Activated T-helper 2 cell treated with anti-CD3 and anti-CD28 coated beads, Interferon-gamma antibody, Interleukin-2, Interleukin-4, amounts not matched to agents 10 μg/mL and 5 μg/mL and 100 μg/mL, durations not matched to agents 14 hours and 24 hours and 36 hours (primary cell): ENCODE measurements at places on chromosomes 11 and 22. TPM values are rescaled to one million over a fixed set of nuclear protein-coding genes. Genes with fewer than 3 reads are reported as not detected.

GRCh38 chr22:29319072-29319471 is 3.6 kb upstream of the RASL10A start:
- no peak for DNase-seq

- DNase-seq: peak; percentile 88
Observed at GRCh38 chr11:118338637-118339061, 3.9 kb downstream of the CD3D start.

DNA sequence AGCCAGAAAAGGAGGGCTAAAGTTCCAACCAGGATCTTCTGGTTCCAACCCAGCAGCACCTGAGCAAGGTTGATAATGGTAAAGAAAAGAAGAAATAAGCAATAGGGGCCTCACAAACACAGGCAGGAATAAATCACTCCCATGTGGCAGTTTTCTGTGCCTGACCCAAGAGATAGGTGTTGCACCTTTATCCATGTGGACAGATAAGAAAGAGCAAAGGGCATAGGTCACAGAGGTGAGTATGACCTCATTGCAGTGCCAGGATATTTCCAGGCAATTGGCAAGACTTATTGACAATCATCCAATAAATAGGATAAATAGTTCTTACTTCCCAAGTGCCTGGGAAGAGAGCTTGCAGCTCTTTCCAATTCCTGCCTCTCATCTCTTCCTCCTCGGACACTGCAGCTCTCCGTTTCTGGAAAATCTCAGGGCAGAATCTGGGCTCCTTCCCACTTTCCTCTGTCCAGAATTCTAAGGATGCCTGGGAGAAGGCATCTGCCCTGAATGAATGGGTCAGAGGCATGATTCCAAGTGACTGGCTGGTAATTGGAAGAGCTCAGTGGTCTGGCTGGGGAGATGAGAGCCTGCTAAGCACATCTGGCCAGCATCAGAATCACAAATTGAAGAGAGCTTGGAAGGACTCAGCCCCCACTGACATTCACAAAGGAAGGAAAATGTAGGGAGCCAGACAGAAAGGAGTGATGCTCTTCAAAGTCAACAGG is 14.5 kb upstream of the LRRC55 start:
- no peak for DNase-seq

- no peak for DNase-seq
Observed at GRCh38 chr11:12544986-12545775, 129.0 kb upstream of the TEAD1 start.

DNA sequence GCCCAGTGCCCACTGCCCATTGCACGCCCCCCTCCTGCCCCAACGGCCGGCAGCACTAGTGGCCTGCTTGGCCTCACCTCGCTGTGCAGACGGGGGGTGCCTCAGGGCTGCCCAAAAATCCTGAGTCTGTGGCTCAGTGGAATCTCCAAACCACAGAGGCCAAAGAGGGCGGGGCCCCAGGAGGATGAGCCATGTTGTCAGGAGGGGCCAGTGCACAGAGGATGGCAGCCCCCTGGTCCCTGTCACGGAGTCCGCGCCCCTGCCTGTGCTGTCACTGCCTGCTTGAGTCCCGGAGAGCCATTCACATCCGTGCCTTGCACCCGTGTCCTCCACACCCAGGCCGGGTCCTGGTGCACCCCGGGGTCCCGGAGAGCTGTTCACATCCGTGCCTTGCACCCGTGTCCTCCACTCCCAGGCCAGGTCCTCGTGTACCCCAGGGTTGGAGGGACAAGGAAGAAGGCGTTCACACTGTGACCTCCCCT is 36.4 kb upstream of the MUC5AC start:
- no peak for DNase-seq

GRCh38 chr11:122593473-122594420 is 61.8 kb upstream of the UBASH3B start:
- no peak for DNase-seq

DNA sequence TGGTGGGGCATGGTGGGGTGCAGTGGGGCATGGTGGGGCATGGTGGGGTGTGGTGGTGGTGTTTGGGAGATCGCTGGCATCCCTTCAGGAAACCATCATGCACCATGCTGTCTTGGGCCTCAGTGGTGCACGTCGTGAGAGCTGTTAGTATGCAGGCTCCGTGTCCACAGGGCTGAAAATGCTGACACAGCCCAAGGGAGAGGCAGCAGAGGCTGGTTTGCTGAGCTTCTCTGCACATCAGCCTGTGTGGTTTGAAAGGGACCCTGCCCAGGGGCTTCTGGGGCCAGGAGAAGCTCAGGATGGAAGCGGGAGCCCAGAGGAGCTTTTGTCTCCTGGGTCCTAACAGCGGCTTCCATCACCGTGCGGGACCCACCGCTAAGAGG is 30.2 kb downstream of the MUC5B start:
- no peak for DNase-seq

Gene RIBC2
- 9.9 and 11.0 TPM in 2 replicates for total RNA-seq

DNA sequence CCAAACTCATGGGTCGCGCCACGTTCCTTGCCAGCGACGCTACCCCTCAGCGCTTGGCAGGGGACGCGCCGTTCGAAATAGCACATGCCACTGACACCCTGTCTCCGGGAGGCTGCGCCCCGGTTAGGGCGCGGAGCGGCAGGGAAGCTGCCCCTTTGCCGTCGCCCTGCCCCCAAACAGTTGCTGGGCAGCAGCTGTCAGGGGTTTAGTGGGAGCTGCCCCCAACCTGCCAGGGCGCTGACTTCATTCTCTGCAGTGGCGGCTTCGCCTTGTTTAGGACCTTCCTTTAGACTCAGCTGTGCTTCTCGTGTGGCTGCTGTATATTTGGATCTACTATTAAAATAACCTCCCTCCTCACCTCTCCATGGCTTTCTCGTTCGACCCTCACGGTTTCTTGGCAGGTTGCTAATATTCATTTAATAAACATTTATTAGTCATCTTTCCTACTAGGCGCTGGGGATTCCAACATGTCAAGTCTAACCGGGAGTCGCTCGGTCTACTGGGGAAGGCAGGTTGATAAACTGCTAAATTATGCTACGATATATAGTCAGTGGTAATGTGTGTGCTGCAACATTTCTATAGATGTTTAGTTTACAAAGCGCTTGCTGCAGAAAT is 782 bp downstream of the TMEM109 start:
- no peak for DNase-seq

- no peak for DNase-seq
Observed at GRCh38 chr11:126284829-126285228, 1.9 kb downstream of the TIRAP start.

- DNase-seq: no peak
Observed at GRCh38 chr11:88402192-88402715, 64.7 kb upstream of the CTSC start.

Gene SLC6A5
- not detected in 2 replicates for total RNA-seq

GRCh38 chr11:128573638-128574037 is 13.7 kb downstream of the ETS1 start:
- no peak for DNase-seq

GRCh38 chr11:47188259-47188658 is 2.0 kb upstream of the PACSIN3 start:
- DNase-seq: no peak

- DNase-seq: no peak
Observed at GRCh38 chr11:134822897-134823296, 410.9 kb upstream of the B3GAT1 start.

DNA sequence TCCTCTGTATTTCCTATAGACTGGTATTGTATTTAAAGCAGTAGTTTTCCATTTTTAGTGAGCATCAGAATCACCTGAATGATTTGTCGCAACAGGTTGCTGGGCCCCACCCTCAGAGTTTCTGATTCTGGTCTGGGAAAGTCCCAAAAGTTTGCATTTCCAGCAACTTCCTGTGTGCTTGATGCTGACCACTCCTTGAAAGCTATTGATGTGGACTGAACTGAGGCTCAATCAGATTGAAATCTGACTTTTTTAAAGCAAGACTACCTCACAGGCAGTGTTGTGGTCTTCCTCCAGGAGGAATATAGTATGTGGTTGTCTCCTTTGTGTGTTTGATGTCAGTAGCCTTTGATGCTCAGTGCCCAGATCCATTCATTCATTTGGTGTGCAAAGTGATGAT is 17.2 kb upstream of the MPZL2 start:
- no peak for DNase-seq

DNA sequence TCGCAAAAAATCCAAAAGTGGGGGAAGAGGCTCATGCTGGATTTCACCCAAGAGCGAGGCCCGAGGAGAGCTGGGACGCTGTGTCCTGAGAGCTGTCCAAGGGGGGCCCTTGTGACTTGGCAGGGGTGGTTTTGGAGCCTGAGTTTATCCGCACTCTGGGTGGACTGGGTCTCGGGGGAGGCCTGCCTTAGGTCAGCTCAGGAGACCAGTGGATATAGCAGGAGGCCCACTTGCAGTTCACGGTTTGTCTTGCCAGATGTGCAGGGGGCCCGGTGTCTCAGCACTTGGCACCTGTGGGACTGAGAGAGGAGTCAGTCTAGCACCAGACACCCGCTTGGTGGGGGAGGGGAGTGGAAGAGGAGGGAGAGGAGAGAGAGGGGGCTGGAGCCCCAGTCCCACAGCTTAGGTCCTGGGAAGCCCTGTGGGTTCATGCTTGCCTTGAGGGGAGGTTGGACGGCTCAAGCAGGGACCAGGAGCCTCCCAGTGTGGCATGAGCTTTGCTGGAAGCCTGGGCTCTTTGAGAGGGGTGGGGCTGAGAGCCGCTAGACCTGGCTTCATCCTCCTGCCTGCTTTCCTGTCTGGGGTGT is 33.4 kb downstream of the PARVB start:
- no peak for DNase-seq

GRCh38 chr11:72373163-72373562 is 61.2 kb downstream of the CLPB start:
- no peak for DNase-seq

Gene VWCE
- 8.1 and 10.1 TPM in 2 replicates for total RNA-seq

DNA sequence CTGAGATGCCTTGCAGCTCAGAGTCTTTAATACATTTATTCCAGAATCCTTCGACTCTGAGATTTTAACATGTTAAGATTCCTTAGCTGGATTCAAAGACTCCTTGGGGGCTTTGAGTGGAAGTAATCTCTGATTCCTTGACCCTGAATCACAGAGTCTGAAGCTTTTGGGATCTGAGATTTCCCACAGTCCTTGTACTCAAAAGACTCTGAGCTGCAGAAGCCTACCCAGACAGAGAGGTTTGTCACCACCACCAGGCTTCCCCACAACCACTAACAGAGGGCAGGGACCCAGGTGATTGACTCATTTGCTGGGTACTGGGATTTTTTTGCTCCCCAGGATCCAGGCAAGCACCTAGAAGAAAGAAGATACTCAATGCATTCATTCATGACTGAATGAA is 1.4 kb upstream of the SERPINH1 start:
- no peak for DNase-seq

GRCh38 chr11:15346907-15347306 is 232.2 kb downstream of the INSC start:
- DNase-seq: no peak

Gene PANX2
- total RNA-seq: 2.4 and 2.8 TPM in 2 replicates

Gene CNGA4
- not detected in 2 replicates for total RNA-seq

DNA sequence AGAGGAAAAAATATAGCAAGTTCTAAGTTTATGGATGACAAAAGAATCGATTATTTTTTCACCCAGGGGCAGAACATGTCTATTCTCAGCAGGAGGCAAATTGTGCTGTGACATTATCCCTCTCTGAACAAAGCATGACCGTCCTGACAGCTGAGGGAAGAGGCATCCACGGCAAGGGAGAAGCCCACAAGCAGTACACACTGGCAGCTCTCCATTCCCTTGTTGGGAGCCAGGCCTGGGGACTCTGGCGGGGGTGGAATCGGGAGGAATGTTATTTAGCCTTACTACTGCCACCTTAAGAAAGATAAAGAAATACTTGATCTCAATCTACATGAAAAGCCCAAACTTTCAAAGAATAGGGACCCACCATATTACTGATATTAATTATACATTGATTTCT is 3.4 kb downstream of the KIRREL3 start:
- DNase-seq: no peak

DNA sequence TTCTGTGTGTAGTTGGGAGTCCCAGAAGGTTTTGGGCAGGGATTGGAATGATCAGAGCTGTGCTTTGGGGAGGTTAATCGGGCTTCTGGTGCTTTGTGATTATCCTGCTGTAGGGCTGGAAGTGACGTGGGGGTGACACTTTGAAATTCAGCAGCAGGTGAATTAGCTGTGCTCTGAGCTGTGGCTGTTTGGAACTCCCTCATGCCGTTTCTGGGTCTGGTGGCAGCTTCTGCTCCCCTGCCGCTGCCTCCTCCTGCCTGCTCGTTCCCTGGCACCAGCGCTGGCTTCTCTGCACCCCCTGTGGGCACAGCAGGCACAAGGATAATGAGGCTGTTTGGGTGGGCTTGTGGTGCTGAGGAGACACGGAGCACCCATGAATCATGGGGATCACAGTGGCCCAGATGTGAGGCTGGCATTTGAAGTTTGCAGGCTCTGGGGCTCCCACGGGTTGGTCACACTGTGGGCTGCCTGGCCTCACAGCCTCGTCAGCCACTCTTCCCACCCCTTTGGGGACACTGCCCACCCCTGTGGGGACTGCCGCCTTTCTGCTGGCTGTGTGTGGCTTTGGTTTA is 49.7 kb downstream of the TBC1D22A start:
- no peak for DNase-seq

GRCh38 chr11:63868399-63869064 is 29.6 kb downstream of the MARK2 start:
- no peak for DNase-seq

Gene HTR3B
- not detected in 2 replicates for total RNA-seq

DNA sequence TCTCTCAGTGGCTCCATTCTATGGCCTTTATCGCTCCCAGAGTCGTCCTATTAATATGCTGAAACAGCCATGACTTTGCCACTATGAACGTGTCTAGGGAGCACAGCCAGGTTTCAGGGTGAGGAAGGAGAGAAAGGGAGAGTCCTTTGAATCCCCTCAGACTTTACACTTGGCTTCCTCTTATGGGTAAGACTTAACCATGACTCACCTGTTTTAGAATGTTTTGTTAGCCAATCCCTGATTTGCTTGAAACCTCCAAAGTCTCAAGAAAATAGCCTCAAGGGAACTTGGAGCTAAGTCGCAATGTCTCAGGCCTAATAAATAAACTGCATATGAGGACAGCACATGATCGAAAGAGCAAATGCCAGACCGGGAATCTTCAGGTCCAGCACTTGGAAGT is 131.2 kb upstream of the RCN1 start:
- DNase-seq: no peak

DNA sequence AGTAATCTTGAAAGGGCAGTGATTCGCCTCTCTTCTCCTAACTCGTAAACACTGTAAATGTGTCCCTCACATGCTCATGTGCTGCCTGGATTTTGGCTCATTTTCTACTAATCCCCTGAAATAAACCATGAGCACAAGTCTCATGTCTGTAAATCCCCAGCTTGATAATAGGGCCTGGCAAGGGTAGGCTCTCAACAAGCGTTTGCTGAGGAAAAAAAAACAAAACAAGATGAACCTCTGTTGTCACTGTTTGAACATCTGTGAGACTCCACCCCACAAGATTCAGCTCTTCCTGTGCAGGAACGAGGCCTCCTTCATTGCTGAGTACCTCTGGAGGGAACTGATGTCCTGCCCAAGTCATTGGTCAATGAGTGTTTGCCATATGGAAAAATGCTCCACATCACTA is 4.5 kb upstream of the CYB5R2 start:
- no peak for DNase-seq

GRCh38 chr11:118102721-118103261 is 16.0 kb upstream of the SMIM35 start:
- DNase-seq: no peak

DNA sequence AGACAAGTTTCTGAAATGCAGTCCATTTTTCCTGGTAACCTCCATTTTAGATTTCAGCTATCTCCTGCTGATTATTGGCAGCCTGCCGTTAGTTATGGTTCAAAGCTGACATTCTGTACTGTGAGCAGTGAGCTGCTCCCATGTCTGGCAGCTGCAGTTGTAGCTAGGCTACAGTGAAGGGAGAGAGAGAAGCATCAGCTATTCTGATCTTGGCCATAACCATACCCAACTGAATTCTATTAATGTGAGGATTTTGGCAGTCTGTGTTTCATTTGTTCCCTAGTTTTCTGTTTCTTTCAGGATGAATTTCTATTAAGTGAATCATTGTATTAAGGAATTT is 33.4 kb downstream of the SIK2 start:
- DNase-seq: no peak

Gene SLC43A3
- 174 and 189 TPM in 2 replicates for total RNA-seq
